ENCODE measurements at places on chromosomes 3 and 15. TPM values are rescaled to one million over a fixed set of nuclear protein-coding genes. Genes with fewer than 3 reads are reported as not detected.

- no peak for DNase-seq
Measured at GRCh38 chr3:184158404-184158803, 3.2 kb downstream of the DVL3 start.

The SNX33 gene
- 3.4 TPM for total RNA-seq

GRCh38 chr15:84654689-84655453 lies 788 bp upstream of the WDR73 start:
- DNase-seq: peak; percentile 94

The HERC2 gene
- total RNA-seq: 82.2 TPM

DNA sequence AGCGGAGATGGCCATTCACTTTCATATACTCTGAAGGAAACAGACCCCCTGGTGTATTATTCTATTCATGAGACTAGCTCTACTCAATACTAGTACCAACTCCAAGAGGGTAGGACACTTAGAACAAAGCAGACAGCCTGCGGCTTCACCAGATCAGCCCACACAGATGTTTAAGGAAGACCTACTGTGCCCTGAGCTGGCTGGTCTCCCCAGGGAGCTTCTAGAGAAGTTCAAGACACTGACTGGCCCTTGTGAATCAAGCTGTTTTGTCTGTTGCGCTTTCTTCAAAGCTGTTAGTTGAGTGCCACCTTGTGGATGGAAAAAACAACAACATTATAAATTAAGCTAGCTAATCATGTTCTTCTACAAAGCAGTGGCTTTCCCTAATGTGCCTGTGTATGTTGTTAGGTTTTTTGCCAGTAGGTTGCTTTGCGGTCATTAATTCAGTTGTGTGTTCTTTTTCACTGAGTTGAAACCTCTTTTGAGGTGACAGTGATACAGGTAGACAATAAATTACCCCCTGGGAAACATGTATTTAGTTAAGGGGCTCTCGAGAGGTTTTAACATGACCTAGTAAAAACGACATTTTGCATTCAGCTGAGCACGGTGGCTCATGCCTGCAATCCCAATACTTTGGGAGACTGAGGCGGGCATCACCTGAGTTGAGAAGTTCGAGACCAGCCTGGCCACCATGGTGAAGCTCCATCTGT lies 64.2 kb upstream of the MYZAP start:
- peak; percentile 98 for DNase-seq

DNA sequence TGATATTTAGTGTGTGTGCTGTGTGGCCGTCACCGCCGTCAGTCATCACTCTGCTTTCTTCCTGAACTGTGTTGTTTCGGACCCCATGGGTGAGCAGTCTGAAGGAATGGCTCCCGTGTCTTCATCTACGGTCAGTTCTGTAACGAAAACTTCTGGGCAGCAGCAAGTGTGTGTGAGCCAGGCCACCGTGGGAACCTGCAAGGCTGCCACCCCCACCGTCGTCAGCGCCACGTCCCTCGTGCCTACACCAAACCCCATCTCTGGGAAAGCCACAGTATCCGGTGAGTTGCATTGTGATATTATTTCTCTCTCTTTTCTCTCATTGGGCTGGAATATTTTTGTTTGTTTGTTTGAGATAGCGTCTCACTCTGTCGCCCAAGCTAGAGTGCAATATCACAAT lies 34.7 kb downstream of the MAP6D1 start:
- DNase-seq: no peak

The GRIP2 gene
- 0.76 TPM for total RNA-seq

DNA sequence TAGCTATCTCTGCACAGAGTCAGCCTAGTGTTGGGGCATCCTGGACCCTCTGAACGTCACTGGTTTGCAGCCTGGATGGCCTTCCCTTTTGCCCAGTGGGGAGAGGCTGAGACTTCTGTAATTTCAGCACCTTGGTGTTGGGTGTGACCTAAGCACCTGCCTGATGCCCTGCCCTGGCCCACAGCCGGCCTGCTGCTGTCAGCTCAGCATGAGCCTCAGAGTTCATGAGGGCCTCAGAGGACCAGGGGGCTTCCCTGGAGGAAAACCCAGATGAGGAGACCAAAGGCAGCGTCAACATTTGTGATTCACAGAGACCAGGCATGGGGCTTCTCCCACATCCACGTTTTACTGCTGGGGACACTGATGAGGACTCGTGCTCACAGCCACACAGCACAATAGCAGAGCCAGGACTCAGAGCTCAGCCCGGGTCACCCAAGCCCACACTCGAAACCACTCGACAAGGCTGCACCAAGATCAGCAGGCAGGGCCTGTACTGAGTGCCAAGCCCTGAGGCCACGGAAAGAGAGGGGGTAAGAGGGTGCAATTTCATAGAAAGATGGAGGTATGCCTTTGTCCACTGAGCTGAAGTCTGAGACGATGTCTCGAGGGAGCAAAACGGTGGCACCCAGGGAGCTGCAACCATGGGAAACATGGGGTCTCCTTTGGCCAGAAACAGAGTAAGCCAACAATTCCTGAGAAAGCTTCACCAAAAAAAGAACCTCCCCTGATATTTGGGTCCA lies 9.9 kb upstream of the GP9 start:
- no peak for DNase-seq

The NANOGP8 gene
- total RNA-seq: not detected

DNA sequence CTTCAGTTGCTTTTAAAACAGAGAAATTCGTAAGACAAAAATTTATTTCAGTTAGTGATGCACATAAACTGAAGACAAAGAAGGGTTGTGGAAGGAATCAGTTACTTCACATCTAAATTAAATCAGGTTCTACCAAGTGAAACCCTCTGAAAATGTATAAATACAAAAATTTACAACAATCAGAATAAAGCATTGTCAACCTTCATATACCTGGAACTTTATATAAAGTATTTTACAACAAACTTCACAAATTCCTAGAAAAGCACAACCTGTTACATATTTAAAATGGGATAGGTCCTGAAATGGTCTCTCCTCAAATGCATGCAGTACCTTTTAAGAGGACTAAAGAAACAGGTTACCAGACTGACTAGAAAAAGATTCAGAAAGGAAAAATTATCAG lies 26.9 kb downstream of the ATOSA start:
- DNase-seq: no peak

DNA sequence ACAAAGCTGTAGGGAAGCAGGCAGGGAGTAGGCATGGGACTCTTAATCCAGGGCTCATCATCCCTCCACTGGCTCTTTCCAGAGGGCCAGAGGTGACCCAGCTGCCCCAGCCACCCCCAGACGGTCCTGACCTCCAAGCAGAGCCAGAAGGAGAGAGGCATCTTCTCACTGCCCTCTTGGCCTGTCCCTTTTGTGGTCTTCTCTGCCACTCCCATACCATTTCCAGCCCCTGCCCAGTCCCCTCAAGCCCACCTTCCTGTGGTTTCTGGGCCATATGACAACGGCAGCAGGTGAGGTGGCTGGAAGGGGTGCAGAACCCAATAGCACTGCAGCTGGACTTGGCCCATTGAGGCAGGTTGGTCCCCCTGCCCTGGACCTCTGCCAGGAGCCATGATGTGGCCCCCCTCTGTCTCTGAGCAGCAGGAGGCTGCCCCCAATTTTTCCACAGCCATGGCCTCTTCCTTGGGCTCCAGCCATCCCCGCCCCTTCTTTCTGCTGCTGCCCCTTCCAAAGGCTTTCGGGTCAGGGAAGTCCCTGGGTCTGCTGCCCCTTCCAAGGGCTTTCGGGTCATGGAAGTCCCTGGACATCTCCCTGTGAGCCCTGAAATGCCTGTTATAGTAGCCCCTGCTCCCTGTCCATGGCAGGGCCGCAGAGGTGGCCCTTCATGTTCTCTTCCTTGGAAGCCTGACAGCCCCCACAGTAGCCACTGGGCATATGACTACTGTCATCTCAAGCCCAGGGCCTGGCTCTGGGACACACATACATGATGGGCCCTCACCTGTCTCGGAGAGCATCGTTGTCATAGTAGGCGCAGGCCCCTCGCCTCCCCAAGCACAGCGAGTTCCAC lies 39.5 kb upstream of the RAB6B start:
- DNase-seq: no peak

DNA sequence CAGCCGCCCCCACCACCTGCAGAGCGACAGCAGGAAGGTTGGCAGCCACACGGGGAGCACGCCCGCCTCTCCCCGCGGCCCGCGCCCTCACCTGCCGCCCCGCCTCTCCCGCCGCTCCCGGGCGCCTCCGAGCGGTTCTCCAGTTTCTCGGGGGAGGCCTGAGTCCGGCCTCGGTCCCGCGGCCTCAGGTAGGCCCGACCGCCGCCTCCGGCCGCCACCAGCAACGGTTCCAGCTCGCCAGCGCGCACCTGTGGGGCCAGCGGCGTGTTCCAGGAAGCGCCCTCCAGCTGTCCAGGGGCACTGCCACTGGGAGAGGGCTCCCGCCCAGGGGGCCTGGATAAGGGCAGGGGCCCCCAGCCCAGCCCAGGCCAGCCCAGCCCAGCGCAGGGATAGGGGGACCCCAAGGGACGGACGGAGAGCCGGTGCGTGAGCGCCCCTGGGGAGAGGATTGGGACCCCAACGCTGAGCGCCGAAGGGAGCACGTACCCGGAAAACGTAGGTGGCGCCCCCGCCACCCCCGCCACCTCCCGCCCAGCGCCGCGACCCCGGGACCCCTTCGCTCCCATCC lies 2.2 kb downstream of the LTK start:
- no peak for DNase-seq

GRCh38 chr3:152176241-152176640 lies 92.5 kb upstream of the MBNL1 start:
- no peak for DNase-seq

- DNase-seq: no peak
Measured at GRCh38 chr3:63150880-63151279, 127.2 kb upstream of the SYNPR start.

DNA sequence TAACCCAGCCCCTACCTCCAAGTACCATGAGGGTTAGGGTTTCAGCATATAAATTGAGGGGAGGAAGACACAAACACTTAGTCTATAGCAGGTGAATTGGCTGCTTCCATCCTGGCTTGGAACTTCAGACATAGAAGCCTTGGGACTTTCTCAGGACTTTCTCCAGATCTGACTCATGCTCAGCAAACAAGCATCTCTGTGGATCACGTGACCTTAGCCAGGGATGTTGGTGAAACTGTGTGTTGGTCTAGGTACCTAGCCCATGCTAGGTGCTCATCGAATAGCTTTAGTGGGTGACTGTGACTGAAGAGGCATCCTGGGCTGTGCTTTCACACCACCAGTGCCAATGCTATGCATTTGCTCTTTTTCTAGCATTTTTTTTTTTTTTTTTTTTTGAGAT lies 58.9 kb downstream of the CD47 start:
- no peak for DNase-seq

- peak; percentile 71 for DNase-seq
Measured at GRCh38 chr15:56913670-56914069, 4.8 kb upstream of the TCF12 start.

DNA sequence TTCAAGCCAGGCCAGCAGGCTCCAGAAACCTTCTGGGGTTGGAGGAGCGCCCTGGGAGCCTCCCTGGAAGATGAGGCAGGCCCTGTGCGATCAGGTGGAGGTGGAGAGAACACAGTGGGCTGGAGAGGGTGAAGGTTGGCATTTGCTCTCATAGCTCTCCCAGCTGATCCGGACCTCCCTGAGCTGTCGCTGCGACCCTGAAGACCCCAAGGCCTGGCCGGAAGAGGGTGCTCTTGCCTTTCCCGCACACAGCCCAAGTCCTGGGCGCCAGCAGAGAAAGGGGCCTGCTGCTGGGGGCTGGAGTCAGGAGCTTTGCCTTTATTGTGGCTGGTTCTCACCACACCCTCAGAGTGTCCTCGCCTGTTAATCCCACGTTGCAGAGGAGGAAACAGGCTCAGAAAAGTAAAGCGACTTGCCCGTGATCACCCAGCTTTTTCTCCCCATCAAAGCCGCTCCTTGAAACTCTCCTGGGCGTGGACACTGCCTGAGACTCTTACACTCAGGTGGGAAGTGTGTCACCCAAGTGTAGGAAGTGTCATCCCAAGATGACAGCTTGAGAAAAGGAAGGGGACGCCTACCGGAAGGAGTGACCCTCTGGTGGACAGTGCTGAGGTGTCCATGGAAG lies 8.6 kb upstream of the RPL29 start:
- peak; percentile 60 for DNase-seq

The CERS3 gene
- total RNA-seq: not detected

GRCh38 chr3:195165790-195166189 lies 105.2 kb downstream of the XXYLT1 start:
- no peak for DNase-seq

DNA sequence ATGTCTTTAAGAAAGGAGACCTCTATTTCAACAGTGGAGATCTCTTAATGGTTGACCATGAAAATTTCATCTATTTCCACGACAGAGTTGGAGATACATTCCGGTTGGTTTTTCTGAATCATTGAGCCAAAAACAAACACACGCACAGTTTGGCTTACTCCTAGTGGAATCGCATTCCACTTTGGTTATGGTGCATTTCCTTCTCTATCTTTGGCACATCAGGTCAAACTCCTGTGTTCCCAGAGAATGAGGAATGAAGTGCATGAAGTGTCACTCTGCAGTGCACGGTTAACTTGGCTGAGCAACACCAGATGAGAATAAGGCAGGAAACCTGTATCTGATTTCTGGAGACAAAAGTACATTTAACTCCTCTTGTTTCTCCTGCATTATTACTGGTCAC lies 38.5 kb downstream of the HDC start:
- no peak for DNase-seq

The LRRC34 gene
- 9.7 TPM for total RNA-seq

The CILP gene
- total RNA-seq: 0.04 TPM

The XIRP1 gene
- not detected for total RNA-seq

The RGMA gene
- total RNA-seq: 8.3 TPM

GRCh38 chr15:75713338-75713895 lies 769 bp upstream of the CSPG4 start:
- no peak for DNase-seq

DNA sequence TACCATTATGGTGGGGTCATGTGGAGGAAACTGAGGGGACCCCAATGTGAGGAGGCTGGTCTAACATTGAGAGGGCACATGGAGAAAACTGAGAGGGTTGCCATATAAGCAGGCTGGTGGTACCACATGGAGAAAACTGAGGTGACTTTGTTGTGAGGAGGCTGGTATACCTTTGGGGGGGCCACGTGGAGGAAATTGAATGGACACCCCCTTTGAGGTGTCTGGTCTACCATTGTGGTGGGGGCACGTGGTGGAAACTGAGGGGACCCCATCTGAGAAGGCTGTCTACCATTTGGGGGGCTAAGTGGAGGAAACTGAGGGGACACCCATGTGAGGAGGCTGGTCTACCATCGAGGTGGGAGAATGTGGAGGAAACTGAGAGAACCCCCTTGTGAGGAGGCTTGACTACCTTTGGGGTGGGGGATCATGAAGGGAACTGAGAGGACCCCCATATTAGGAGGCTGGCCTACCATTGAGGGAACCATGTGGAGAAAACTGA lies 163.8 kb downstream of the FBLN2 start:
- no peak for DNase-seq

The TMCO5A gene
- not detected for total RNA-seq

- no peak for DNase-seq
Measured at GRCh38 chr15:101494251-101494796, 4.8 kb upstream of the PCSK6 start.

Measured in A673 (cell line).